ENCODE measurements at places on chromosomes 5 and 9. TPM values are rescaled to one million over a fixed set of nuclear protein-coding genes. Genes with fewer than 3 reads are reported as not detected.

DNA sequence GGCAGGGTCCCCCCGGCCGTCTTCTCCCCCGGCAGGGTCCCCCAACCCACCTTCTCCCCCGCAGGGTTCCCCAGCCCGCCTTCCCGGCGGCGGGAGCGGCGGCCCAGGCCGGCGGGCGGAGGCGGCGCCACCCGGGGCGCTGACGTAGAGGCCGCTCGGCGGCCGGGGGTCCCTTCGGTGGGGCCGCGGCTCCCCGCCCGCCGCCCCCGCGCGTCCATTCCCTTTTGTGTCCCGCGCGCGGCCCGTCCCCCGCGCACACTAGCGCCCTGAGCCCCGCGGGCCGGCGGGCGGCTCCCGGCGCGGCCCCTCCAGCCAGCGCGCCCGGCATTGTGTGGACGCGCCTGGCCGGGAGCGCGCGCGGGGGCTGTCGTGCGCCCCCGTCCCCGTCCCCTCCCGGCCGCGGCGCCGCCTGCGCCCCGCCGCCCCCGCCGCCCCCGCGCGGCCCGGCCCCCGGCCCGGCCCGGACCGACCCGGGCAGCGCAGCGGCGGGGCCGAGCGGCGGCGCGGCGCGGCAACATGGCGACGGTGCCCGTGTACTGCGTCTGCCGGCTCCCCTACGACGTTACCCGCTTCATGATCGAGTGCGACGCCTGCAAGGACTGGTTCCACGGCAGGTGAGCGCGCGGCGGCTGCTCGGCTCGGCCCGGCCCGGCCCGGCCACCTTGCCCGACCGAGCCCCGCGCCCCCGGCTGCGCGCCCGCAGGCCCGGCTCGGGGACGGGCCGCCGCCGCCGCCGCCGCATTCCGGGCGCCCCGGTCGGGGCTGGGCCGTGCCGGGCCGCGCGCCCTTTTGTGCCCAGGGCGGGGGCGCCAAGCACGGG is at the start of gene PHF2:
PHF2 (plus strand) TSS at position 327 of the 820 bp plus-strand sequence; CDS start at position 517, 190 bp downstream.
- peak within 1 kb of the TSS; percentile 77 for H3K4me3 ChIP-seq
- no peaks in the 10 kb centered on the region for H3K36me3 ChIP-seq
- DNase-seq, result no peak
- H3K27ac ChIP-seq, result peak within 1 kb of the TSS; percentile 99
- H3K4me1 ChIP-seq, result peaks cover 34% of the 10 kb centered on the region

The SLCO4C1 gene
- total RNA-seq, result not detected

- no peak overlapping the region for H3K4me3 ChIP-seq
- H3K27ac ChIP-seq, result no peak overlapping the region
- H3K36me3 ChIP-seq, result no peaks in the 10 kb centered on the region
- DNase-seq, result no peak
Observed at GRCh38 chr9:36970007-36970888, 63.8 kb downstream of the PAX5 start.

- no peaks in the 10 kb centered on the region for H3K36me3 ChIP-seq
- H3K4me3 ChIP-seq, result no peak overlapping the region
- no peak overlapping the region for H3K27ac ChIP-seq
- H3K27me3 ChIP-seq, result no peaks in the 10 kb centered on the region
- no peak for DNase-seq
Observed at GRCh38 chr5:139869042-139869790, 73.6 kb downstream of the PSD2 start.

- H3K36me3 ChIP-seq, result no peaks in the 10 kb centered on the region
- DNase-seq, result no peak
- no peak overlapping the region for H3K4me3 ChIP-seq
Observed at GRCh38 chr5:111232311-111233051, 8.3 kb downstream of the CAMK4 start.

The ITGA1 gene
- total RNA-seq, result 27.3 TPM

GRCh38 chr9:127633216-127633862 is 21.3 kb downstream of the STXBP1 start:
- H3K4me1 ChIP-seq, result peaks cover 47% of the 10 kb centered on the region
- no peaks in the 10 kb centered on the region for H3K27me3 ChIP-seq
- no peak overlapping the region for H3K4me3 ChIP-seq

DNA sequence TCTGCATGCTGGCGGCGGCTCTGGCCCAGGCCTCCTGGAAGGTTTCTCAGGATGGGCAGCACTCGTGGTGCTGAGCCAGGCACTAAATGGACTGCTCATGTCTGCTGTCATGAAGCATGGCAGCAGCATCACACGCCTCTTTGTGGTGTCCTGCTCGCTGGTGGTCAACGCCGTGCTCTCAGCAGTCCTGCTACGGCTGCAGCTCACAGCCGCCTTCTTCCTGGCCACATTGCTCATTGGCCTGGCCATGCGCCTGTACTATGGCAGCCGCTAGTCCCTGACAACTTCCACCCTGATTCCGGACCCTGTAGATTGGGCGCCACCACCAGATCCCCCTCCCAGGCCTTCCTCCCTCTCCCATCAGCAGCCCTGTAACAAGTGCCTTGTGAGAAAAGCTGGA is 3.2 kb downstream of the SLC35A4 start:
- no peaks in the 10 kb centered on the region for H3K27me3 ChIP-seq
- H3K36me3 ChIP-seq, result no peaks in the 10 kb centered on the region
- H3K27ac ChIP-seq, result no peak overlapping the region

DNA sequence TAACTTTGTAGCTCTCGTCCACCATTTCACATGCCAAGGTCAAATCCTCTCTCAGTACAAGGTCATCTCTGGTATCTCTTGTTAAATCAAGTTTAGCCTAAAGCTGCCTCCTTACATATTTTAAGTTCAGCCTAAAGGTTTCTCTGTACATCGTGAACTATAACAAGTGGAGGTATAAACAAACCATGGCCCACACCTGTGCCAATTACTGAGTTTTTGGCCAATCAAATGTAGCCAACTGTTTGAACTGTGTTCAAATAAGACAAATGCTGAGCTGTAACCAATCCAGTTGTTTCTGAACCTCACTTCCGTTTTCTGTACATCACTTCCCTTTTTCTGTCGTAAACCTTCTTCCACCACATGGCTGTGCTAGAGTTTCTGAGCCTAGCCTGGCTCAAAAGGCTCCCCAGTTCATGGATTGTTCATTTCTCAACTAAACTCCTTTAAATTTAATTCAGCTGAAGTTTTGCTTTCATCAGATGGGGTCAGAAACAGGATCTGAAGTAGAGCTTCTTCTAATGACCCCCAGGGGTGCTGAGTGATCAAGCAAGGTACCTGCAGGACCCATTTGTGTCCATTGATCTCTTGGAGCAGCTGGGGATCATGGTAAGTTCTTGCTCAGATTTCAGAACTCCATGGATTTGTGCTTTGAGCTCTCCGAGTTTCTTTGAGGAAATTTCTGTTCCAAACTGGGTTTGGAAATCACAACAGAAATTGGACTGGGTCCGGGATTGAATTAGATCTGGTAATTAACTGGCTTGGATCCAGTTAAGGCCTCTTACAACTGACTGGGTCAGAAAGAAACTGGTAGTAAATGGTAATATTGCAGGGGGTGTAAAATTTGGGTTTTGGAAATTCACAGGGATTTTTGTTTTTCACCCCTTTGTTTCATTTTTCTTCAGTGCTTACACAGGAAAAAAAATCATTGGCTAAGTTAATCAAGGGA is 11.0 kb upstream of the NANS start:
- no peak for DNase-seq
- no peaks in the 10 kb centered on the region for H3K36me3 ChIP-seq
- no peaks in the 10 kb centered on the region for H3K27me3 ChIP-seq
- H3K4me3 ChIP-seq, result no peak overlapping the region

DNA sequence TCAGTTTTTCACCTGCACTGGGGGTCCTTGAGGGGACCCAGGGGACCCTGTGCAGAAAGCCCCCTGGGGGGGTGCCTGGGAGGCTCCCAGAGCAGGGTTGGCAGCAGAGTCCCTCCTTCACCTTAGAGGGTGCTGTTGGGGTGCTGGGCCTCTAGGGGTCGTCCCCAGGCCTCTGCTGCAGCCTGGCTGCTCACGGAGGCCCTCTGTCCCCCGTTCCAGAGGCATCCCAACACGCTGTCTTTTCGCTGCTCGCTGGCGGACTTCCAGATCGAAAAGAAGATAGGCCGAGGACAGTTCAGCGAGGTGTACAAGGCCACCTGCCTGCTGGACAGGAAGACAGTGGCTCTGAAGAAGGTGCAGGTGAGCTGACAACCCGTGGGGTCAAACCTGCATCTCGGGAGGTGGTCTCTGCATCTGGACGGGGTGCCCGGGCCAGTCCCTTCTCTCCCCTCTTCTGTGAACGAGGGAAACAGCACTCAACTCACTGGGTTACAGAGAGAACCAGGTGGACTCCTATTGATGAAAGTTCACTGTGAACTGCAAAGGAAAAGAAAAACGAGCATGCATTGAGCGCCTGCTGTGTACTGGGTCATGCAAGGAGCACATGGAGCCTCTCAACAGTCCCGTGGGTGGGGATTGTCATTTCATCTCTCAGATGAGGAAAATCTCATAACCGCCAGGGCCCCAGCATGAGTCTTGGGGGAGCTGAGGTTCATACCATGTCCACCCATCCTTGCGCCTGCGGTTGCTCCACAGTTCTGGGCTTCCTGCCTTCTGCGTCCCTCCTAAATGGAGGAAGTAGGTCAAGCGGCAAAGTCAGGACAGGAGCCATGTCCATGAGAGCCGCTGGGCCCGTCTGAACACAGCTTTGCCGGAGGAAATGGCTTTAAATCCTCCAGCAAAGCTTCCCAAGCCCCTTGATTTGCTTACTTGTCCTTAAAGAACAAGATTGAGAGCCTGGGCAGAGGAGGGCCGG is 54.8 kb downstream of the NEK6 start:
- H3K4me3 ChIP-seq, result no peak overlapping the region
- peaks cover 17% of the 10 kb centered on the region for H3K4me1 ChIP-seq
- no peak for DNase-seq
- no peak overlapping the region for H3K27ac ChIP-seq
- H3K36me3 ChIP-seq, result peaks cover 78% of the 10 kb centered on the region

The IL3 gene
- not detected for total RNA-seq

GRCh38 chr5:54194318-54194717 is 116.1 kb downstream of the ARL15 start:
- H3K27me3 ChIP-seq, result no peaks in the 10 kb centered on the region
- no peaks in the 10 kb centered on the region for H3K36me3 ChIP-seq
- no peak overlapping the region for H3K27ac ChIP-seq
- no peak for DNase-seq
- H3K4me1 ChIP-seq, result no peaks in the 10 kb centered on the region
- H3K4me3 ChIP-seq, result no peak overlapping the region

- peaks cover 50% of the 10 kb centered on the region for H3K4me1 ChIP-seq
- peak within 1 kb of the TSS; percentile 91 for H3K27ac ChIP-seq
- DNase-seq, result peak; percentile 55
- peak within 1 kb of the TSS; percentile 40 for H3K4me3 ChIP-seq
Observed at GRCh38 chr5:83471405-83472212, at the start of gene VCAN. VCAN (plus strand) TSS chr5:83471744; CDS start chr5:83483519, 11,775 bp downstream.

DNA sequence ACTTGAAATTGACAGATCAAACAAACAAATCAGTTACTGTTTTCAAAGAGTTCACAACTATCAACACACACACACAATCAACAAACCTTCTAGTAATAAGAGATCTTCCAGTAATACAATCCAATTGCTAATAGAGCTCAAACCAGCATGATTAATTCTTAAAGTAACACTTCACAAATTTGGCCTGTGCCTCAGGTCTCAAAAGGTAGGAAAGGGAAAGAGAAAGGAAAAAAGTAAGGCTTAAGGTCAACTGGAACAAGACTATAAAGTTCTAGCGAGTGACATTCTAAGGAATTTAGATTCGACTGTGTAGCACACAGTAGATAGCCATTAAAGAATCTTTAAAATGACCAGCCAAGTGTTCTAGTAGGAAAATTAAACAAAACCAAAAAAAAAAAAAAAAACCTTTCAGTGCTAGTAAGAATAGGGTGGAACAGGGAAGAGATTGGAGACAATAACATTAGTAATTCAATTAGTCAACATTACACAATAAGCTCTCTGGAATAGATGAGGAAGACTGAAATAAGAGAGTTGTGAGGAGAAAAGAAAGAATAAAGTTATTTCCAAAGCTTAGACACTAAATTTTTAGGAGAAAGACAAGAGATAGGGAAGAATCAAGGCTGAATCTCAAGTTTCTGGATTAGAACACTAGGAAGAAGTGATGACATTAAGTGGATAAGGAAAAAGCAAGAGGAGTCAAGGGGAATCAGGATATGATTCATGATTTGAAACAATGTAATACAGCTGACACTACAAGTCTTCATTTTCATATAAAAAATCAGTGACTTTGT is 86.1 kb downstream of the FBXL17 start:
- no peak for DNase-seq
- H3K36me3 ChIP-seq, result no peaks in the 10 kb centered on the region
- no peaks in the 10 kb centered on the region for H3K27me3 ChIP-seq

DNA sequence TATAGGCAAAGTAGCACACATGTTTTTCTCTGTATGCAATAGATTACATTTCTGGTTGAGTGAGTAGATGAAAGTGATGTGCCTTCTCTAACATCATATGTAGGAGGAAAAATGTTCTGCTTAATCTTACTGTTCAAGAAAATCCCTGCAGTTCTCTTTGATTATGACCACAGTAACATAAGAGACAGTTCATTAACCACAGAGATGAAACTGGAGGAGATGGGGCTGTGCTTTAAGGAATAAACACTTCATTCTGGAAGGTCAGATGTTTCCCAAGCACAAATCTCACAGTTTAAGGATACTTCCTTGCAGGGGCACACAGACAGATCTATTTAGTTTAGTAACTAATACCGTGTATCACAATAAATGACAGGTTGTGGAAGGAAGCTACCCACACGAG is 150.2 kb downstream of the SEMA5A start:
- no peak overlapping the region for H3K27ac ChIP-seq
- H3K4me1 ChIP-seq, result no peaks in the 10 kb centered on the region
- no peaks in the 10 kb centered on the region for H3K27me3 ChIP-seq
- H3K4me3 ChIP-seq, result no peak overlapping the region
- no peaks in the 10 kb centered on the region for H3K36me3 ChIP-seq

GRCh38 chr5:123681061-123681460 is 169.1 kb downstream of the CSNK1G3 start:
- H3K27ac ChIP-seq, result no peak overlapping the region
- no peaks in the 10 kb centered on the region for H3K36me3 ChIP-seq

The SV2C gene
- 1.4 TPM for total RNA-seq

DNA sequence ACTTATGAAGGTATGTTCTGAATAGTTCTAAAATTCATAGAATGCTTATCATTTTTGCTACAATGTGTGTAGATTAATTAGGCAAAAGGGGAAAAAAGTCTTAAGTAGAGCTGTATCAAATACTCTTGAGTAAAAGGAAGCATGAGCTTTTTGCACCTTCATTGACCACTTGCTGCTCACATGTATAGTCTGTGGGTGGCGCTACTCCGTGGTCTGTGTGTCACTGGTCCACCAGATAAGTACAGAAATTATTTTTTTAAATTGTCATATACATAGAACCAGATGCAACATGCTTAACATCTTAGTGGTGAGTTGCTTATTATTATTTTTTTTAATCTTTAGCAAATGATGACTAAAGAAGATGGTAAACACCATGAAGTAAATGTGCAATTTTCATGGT is 130.2 kb downstream of the MAN2A1 start:
- no peak overlapping the region for H3K4me3 ChIP-seq
- H3K27ac ChIP-seq, result no peak overlapping the region
- DNase-seq, result no peak
- H3K4me1 ChIP-seq, result no peaks in the 10 kb centered on the region

The PLPP7 gene
- 14.4 TPM for total RNA-seq

DNA sequence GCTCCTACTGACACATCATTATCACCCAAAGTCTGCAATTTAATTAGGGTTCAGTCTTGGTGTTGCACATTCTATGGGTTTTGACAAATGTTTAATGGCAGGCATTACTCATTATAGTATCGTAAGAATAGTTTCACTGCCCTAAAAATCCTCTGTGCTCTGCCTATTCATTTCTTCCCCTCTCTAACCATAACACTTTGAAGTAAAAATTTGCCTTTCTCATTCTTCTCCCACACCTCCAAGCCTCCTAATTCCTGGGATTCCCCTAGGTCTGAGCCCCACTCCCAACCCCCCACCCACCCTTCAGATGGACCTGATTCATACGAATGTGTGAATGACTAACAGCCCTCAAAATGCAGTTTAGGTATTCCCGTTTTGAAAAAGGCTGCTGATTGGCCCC is 18.4 kb downstream of the ENC1 start:
- H3K36me3 ChIP-seq, result no peaks in the 10 kb centered on the region
- no peaks in the 10 kb centered on the region for H3K27me3 ChIP-seq
- no peak for DNase-seq
- H3K27ac ChIP-seq, result no peak overlapping the region
- H3K4me1 ChIP-seq, result no peaks in the 10 kb centered on the region
